ENCODE measurements at places on chromosomes 6 and 20.

DNA sequence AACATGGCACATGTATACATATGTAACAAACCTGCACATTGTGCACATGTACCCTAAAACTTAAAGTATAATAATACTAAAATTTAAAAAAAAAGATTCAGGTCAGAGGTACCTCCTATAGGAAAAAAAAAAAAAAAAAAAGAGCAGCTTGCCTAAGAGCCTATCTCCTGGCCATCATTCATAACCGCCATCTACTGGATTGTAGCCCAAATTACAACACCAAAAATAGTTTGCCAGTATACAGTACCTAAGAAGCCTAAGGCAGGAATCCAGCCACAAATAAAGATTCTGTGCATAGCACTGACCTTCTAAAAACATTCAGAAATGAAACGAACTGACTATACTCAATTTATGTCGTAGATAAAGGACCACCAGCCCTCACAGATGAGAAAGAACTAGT lies 438.4 kb upstream of the ADGRB3 start:
- H3K4me1 ChIP-seq, result peaks cover 21% of the 10 kb centered on the region
- H3K27ac ChIP-seq, result no peak overlapping the region
- no peak for DNase-seq
- H3K27me3 ChIP-seq, result no peaks in the 10 kb centered on the region
- H3K4me3 ChIP-seq, result no peak overlapping the region

DNA sequence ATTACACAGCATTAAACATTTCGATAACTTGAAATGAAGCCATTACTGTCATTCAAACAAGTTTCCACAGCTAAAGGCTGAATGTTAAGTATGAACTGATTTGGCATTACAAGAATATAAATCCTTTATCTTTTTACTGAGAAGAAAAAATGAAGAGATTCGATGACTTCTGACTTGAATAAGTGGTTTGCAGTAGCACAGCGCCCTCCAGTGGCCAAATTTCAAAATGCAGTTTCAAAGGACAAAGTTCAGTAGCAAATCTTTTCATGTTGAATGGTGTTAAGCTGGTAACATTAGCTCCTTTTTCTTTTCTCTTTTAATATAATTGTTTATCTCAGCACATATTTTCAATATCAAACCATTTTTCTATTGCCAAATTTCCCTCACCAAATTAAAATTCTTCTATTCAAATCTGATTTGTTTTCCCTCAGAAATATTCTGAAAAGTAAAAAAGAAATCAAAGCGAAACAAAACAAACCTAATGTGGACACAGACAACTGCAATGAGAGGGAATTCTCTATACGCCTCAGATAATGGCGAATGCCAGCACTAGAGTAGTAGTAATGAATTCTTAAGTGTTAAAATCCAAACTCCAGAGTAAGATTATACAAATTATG lies 145.7 kb downstream of the BTBD9 start:
- H3K36me3 ChIP-seq, result no peaks in the 10 kb centered on the region
- H3K27ac ChIP-seq, result no peak overlapping the region
- peaks cover 14% of the 10 kb centered on the region for H3K4me1 ChIP-seq
- DNase-seq, result peak; percentile 91
- no peaks in the 10 kb centered on the region for H3K27me3 ChIP-seq
- no peak overlapping the region for H3K4me3 ChIP-seq

- no peaks in the 10 kb centered on the region for H3K27me3 ChIP-seq
- H3K36me3 ChIP-seq, result no peaks in the 10 kb centered on the region
- H3K27ac ChIP-seq, result no peak overlapping the region
- H3K4me3 ChIP-seq, result no peak overlapping the region
- peaks cover 18% of the 10 kb centered on the region for H3K4me1 ChIP-seq
These were observed 490.0 kb downstream of the GRIK2 start for GRCh38 chr6:101883505-101883904.

DNA sequence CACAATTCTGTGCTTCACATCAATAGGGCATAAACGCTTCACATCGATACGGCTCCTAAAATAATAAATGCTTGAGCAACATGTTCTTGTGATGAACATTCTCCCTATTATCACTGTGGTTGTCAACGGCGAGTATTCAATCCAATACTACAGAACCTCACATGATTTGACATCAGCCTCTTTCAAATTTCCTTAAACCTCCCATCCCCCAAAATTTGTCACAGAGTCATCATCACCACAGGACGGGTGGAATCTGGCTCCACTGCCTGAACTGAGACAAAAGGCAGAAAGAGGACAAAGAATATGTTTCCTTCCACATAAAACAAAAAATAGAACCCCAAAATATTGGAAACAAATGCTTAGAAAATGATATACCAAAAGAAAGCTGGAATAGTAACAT lies 7.3 kb downstream of the THEMIS start:
- no peaks in the 10 kb centered on the region for H3K4me1 ChIP-seq
- no peak overlapping the region for H3K27ac ChIP-seq
- H3K36me3 ChIP-seq, result no peaks in the 10 kb centered on the region
- no peaks in the 10 kb centered on the region for H3K27me3 ChIP-seq
- H3K4me3 ChIP-seq, result no peak overlapping the region

GRCh38 chr6:24520929-24521546 lies 26.3 kb downstream of the ALDH5A1 start:
- peak; percentile 66 for DNase-seq
- H3K27me3 ChIP-seq, result no peaks in the 10 kb centered on the region
- H3K36me3 ChIP-seq, result no peaks in the 10 kb centered on the region
- H3K4me3 ChIP-seq, result no peak overlapping the region
- H3K4me1 ChIP-seq, result no peaks in the 10 kb centered on the region

GRCh38 chr6:82348130-82348529 lies 15.5 kb upstream of the TPBG start:
- peaks cover 26% of the 10 kb centered on the region for H3K27me3 ChIP-seq
- H3K36me3 ChIP-seq, result no peaks in the 10 kb centered on the region
- H3K27ac ChIP-seq, result no peak overlapping the region
- no peaks in the 10 kb centered on the region for H3K4me1 ChIP-seq

GRCh38 chr6:120604510-120604909 lies 729.8 kb downstream of the TBC1D32 start:
- no peak for DNase-seq
- no peak overlapping the region for H3K4me3 ChIP-seq
- H3K27me3 ChIP-seq, result no peaks in the 10 kb centered on the region
- H3K27ac ChIP-seq, result no peak overlapping the region

DNA sequence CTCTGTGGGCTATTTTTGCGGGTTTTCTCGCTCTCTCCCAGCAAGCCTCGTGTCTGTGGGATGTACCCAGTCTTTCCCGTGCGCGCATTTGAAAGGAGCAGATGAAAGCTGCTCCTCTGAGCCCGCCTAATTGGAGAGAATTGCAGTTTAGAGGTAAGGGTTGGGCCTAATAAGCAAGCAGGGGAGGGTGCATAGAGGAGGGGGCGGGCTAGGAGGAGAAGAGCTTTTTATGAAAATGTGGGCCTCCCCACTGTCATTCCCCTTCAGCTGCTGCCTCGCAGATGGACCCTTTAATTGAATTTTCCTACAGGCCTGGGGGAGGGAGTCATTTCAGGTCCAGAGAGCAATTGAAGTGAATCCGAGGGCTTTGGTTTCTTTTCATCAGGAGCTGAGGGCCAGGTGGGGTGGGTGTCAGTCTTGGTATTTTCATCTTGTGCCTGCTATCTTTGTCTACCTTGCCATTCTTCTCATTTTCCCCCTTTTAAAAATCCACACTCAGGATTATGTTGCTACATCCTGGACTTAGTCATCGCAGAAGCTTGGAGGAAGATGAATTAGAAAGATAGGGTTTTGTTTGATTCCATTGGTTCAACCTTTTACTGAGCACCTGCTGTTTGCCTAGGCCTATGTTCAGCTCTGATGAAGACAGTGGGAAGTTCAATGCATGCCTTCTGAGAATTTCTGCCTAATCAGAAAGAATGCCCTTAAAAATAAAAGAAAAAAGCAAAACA lies 423.4 kb downstream of the CD83 start:
- H3K27me3 ChIP-seq, result peaks cover 7% of the 10 kb centered on the region
- no peaks in the 10 kb centered on the region for H3K36me3 ChIP-seq
- no peak for DNase-seq

GRCh38 chr6:150373260-150373701 lies 4.5 kb downstream of the IYD start:
- DNase-seq, result peak; percentile 17
- H3K36me3 ChIP-seq, result no peaks in the 10 kb centered on the region
- peaks cover 2% of the 10 kb centered on the region for H3K4me1 ChIP-seq
- no peak overlapping the region for H3K4me3 ChIP-seq

- H3K4me1 ChIP-seq, result no peaks in the 10 kb centered on the region
- no peaks in the 10 kb centered on the region for H3K36me3 ChIP-seq
- H3K27me3 ChIP-seq, result no peaks in the 10 kb centered on the region
- H3K4me3 ChIP-seq, result no peak overlapping the region
- H3K27ac ChIP-seq, result no peak overlapping the region
These were observed 134.1 kb downstream of the CCDC170 start for GRCh38 chr6:151627689-151628444.

GRCh38 chr6:101397199-101397598 lies 3.7 kb downstream of the GRIK2 start:
- H3K4me3 ChIP-seq, result no peak overlapping the region
- peaks cover 4% of the 10 kb centered on the region for H3K27me3 ChIP-seq
- H3K36me3 ChIP-seq, result peaks cover 5% of the 10 kb centered on the region
- no peak overlapping the region for H3K27ac ChIP-seq
- no peak for DNase-seq

GRCh38 chr6:150619275-150619674 lies 19.6 kb downstream of the PLEKHG1 start:
- H3K27ac ChIP-seq, result no peak overlapping the region
- no peak for DNase-seq
- peaks cover 14% of the 10 kb centered on the region for H3K27me3 ChIP-seq
- H3K4me1 ChIP-seq, result no peaks in the 10 kb centered on the region
- H3K36me3 ChIP-seq, result no peaks in the 10 kb centered on the region

DNA sequence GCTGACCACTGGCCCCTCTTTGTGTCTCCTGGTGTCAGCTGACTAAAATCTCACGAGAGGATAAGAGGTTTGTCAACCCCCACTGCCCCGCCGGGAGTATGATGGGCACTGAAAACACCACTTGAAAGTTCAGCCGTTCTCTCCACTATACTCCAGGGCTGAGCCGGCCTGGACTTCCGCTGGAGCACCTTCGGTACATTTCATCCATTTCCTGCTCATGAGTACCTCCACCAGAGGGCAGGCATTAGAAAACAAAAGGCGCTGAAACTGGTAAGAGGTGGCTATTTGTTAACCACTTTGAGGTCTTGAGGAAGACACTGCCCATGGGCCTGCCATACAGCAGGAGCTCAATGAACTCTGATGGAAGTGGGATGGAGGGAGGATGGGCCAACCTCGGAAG lies 17.9 kb upstream of the ANKRD60 start:
- no peaks in the 10 kb centered on the region for H3K27me3 ChIP-seq
- no peak overlapping the region for H3K4me3 ChIP-seq
- peaks cover 22% of the 10 kb centered on the region for H3K36me3 ChIP-seq
- DNase-seq, result peak; percentile 75

GRCh38 chr6:37441651-37442050 lies 8.6 kb downstream of the CMTR1 start:
- H3K4me3 ChIP-seq, result no peak overlapping the region
- H3K27me3 ChIP-seq, result no peaks in the 10 kb centered on the region
- peaks cover 8% of the 10 kb centered on the region for H3K4me1 ChIP-seq
- H3K27ac ChIP-seq, result peak overlapping the region; percentile 7
- no peak for DNase-seq

DNA sequence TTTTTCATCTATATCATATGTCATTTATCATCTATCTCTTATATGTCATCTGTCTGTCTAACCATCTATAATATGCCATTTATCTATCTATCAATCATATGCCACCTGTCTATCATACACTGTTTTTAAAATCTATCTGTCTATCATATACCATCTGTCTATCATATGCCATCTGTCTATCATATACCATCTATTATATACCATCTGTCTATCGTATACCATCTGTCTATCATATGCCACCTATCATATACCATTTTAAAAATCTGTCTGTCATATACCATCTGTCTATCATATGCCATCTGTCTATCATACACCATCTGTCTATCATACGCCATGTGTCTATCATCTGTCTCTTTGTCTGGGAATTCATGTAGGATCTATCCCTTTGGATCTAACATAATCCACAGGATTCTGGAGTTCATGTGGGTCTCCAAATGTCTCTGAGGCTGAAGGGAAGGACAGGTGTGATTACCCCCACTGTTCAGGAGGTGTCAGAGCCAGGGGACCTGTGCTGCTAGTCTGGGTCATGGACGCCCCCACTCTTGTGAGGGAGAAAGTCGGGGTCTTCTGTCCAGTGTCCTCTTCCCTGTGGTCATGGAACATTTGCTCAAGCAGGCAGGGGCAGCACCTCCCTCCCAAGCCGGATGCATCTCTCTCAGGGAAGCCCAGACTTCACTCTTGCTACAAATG lies 36.9 kb upstream of the FRMD1 start:
- H3K4me1 ChIP-seq, result peaks cover 4% of the 10 kb centered on the region
- no peak for DNase-seq
- no peak overlapping the region for H3K4me3 ChIP-seq
- no peaks in the 10 kb centered on the region for H3K27me3 ChIP-seq

- H3K4me3 ChIP-seq, result no peak overlapping the region
- H3K36me3 ChIP-seq, result no peaks in the 10 kb centered on the region
- H3K27me3 ChIP-seq, result no peaks in the 10 kb centered on the region
- no peak for DNase-seq
- H3K27ac ChIP-seq, result no peak overlapping the region
- H3K4me1 ChIP-seq, result peaks cover 5% of the 10 kb centered on the region
These were observed 815.5 kb upstream of the SLC35B3 start for GRCh38 chr6:9250852-9251251.

DNA sequence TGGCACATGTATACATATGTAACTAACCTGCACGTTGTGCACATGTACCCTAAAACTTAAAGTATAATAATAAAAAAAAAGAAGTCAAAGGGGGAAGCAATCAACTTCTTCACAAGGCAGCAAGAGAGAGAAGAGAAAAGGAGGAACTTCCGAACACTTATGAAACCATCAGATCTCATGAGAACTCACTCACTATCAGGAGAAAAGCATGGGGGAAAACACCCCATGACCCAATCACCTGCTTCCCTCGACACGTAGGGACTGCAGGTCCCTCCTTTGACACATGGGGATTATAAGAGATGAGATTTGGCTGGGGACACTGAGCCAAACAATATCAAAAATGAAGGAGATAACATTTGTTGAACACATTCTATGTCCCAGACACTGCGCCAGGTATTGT lies 94.8 kb upstream of the PHACTR1 start:
- no peaks in the 10 kb centered on the region for H3K36me3 ChIP-seq
- DNase-seq, result no peak
- no peak overlapping the region for H3K27ac ChIP-seq
- no peaks in the 10 kb centered on the region for H3K4me1 ChIP-seq
- no peak overlapping the region for H3K4me3 ChIP-seq
- peaks cover 31% of the 10 kb centered on the region for H3K27me3 ChIP-seq

GRCh38 chr20:7505835-7506221 lies 434.4 kb downstream of the HAO1 start:
- no peak for DNase-seq
- no peak overlapping the region for H3K4me3 ChIP-seq

All from osteocyte (in vitro differentiated cells).